ENCODE measurements at places on chromosomes 6 and 20.
A peak's percentile ranks its signal among the peaks of the same experiment; 100 is the strongest.

GRCh38 chr20:44495257-44495656 is 19.6 kb downstream of the TTPAL start:
- no peak for DNase-seq

GRCh38 chr6:23650676-23651075 is 475.3 kb upstream of the NRSN1 start:
- no peak for DNase-seq

- no peak for DNase-seq
These were observed 181.8 kb downstream of the TBXT start for GRCh38 chr6:165985806-165986299.

GRCh38 chr20:33688938-33689424 is 2.8 kb upstream of the E2F1 start:
- DNase-seq, result no peak

DNA sequence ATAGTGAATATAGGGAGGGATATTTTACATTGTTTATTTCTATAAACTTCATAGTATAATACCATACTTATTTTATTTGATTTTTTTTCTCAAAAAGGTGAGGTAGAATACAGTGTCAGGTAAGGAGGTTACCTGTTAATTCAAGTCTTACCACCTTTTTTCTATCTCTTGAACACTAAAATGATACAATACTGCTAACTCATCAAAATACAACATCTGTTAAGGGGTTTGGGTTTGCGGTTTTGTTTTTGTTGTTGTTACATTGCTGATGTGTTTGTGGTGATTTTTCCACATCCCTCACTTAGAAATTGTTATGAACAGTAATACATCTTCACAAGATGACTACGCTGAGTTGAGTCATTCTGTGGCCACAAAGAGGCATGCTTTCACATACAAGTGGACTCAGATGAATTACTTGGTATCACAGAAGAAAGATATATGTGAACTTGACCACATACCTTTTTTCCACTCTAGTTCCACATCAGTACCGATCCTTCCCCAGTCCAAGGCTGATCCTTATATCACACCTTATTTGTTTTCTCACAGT is 139.4 kb upstream of the ID4 start:
- DNase-seq, result no peak

DNA sequence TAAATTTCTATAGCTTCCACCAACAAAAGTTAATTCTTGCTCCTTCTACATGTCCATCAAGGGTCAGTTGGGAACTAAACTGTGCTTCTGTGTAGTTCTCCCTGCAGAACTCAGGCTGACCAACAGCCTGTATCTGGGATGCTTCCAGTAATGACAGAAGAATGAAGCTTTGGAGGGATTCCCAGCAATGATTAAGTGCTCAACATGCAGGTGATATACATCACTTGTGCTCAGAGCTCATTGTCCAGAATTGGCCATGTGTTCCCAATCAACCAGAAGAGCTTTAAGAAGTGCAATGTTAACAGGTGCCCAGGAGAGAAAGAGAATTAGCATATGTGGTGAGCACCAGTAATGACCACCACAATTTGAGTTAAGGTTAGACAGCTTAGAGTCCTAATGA is 37.4 kb upstream of the SNRPB2 start:
- DNase-seq, result no peak

DNA sequence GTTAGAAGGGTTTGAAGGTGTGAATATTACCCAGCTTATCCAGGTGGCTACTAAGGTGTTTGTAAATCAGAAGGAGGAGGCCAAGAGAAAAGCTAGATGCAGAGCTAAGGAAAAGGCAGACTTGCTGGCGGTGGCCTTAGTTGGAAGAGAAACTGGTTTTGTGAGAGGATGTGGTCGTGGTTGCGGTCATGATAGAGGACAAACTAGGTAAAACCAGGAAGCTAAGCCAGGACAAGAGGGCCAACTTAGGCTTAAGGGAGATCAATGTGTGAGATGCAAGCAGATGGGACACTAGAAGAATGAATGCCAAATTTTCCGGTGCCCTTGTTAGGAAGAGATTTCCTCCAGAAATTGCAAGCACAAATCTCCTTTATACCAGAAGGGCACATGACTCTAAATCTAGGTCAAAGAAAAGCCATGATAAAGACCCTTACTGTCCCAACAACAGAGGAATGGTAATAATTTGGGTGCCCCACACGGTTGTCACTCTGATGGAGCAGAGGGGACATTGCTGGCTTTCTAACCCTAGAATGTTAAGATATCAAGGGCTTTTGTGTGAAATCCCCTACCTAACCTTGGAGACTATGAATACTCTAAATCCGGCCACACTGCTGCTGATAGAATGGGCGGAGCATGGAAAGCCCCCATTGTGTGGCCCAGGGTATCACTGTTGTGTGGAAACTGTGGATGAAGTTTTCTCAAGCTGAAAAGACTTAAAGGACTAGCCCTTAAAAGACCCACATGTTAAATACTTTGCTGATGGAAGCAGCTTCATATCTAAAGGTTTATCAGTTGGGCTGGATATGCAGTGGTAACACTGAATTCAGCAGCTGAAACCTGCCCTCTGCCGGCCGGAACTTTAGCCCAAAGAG is 7.8 kb downstream of the IL22RA2 start:
- peak; percentile 15 for DNase-seq

DNA sequence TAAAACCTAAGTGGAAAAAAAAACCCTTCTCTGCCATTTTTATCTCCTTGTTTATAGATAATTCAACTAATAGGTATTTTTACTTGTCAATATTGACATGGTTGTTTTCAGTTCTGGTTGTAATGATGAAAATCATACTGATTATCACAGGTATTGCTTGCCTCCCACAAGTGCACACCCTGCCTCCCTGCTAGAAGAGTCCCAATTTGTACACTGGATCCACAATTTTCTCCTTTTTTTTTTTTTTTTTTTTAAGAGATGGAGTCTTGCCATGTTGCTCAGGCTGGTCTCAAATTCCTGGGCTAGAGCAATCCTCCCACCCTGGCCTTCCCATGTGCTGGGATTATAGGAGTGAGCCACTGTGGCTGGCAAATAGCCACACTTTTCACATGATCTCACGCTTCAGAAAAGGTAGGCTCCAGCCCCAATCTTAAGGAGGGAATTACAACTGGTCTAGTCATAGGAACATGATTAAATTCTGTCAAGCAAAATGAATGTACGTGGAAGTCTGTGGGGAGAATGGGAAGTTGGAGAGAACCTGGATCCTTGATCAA is 12.3 kb downstream of the DYNLT2 start:
- no peak for DNase-seq

DNA sequence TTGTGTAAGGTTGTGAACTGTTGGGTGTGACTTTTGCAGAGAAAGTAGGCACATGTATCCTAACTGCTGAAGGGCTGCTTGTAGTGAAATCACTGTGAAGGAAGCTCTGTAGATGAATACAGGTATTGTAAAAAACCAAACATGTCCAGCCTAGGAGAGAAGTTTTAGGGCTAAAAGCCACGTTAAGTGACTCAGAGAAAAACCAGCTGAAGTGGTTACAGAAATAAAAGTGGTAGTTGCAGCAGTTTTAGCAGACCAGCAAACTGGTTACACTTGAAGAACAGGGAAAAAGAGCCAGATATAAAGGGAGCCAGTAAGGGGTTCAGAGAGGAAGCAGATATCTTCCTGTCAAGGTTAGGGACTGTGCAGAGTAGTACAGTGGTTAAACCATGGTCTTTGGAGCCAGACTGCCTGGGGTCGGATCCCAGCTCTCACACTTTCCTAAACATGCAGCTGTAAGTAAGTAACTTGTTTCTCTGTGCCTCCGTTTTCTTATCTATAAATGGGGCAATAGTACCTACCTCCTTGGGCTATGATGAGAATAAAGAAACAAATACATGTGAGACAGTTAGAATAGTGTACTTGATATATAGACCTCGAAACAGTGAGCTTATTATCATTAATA is 33.8 kb upstream of the RNF8 start:
- DNase-seq, result no peak

- DNase-seq, result peak; percentile 64
These were observed 2.9 kb downstream of the TNNC2 start for GRCh38 chr20:45823949-45824835.

DNA sequence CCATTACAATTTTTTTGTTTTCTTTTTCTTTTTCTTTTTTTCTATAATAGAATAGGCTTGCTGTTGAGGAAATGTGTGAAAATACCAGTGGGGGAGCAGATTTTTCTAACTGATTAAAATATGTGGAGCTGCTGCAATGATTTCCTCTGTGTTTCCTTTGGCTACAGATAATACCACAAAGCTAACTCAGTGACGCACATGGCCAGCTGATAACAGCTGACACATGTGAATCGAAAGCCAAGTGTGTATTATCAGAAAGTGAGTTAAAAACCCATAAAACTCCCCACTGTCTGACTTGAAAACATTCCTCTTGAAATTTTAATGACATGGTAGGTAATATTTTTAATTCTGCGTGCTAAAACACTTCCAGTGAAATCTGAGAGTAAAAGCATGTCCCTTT is 70.8 kb upstream of the AHI1 start:
- DNase-seq, result peak; percentile 56

- DNase-seq, result peak; percentile 95
These were observed 11.5 kb upstream of the SNHG17 start for GRCh38 chr20:38446441-38447209.

GRCh38 chr6:12232339-12232738 is 57.8 kb upstream of the EDN1 start:
- no peak for DNase-seq

DNA sequence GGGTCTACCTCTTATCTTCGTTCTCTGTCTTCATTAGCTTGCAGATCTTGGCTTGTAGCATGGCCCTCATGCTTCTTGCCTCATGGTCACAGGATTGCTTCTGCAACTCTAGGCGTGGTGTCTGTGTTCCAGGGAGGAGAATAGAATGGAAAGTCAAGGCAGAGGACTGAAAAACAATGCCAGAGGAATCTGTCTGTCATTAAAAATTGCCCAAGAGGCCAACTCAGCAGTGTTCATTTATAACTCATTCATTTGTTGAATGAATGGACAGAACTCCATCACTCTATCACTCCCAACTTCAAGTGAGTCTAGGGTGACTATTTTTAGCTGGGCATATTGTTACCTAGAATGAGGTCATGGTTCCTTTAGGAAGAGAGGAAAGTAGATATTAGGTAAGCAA is 179.6 kb downstream of the UST start:
- no peak for DNase-seq

- DNase-seq, result no peak
These were observed 52.7 kb downstream of the TXLNB start for GRCh38 chr6:139239064-139239463.

DNA sequence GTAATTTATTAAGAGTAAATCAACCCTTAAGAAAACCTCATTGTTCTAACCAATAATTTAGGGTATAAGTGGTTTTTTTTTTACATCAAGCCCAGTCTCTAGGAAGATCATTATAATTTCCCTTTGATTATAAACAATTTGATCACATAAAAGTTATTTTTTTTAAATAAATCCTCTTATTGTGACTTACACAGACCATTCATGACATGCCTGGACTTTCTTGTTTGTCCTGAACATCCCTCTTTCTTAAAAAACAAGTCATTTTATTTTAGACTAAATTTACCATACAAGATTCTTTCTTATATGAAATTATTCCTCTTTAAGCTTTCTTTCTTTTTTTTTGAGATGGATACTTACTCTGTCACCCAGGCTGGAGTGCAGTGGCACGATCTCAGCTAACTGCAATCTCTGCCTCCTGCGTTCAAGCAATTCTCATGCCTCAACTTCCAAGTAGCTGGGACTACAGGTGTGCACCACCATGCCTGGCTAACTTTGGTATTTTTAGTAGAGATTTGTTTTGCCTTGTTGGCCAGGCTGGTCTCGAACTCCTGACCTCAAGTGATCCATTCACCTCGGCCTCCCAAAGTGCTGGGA is 53.6 kb upstream of the AGPAT4 start:
- no peak for DNase-seq

- DNase-seq, result no peak
These were observed 94.0 kb downstream of the ADGRG6 start for GRCh38 chr6:142395768-142396231.

DNA sequence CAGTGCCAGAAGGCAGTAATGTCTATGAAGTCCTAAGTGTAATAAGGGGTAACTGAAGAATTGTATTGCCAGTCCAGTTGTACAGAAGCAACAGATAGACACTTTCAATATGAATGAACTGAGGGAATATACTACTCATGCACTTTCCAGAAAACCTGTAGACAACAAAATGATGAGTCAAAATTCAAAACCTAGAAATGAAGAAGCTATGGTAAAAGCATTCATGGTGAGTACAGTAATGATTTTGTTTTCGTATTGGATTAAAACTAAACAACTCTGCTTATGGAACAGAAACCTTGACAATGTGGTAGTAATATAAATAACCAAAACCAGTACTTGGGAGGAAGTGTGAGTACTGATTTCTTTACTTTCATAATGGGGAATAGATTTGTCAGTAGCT is 35.0 kb downstream of the ARMC2 start:
- no peak for DNase-seq

GRCh38 chr6:6085928-6086668 is 79.4 kb upstream of the NRN1 start:
- no peak for DNase-seq

DNA sequence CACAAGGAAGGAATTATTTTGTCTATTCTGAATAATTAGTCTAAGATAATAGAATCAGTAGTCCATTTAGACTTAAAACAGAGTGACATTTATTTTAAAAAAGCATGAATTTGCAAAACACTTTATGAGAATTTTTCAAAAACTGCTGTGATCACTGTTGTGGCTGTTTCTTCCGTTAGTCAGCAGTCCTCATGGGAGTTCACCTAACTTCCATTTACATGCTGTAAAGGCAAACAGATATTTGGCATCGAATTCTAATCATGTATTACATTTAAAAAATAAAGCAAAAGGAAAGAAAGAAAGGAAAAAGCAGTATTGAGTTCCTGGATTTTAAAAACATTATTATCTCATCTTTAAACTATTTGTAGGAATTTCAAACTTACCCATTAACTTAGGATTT is 111.8 kb downstream of the MTHFD1L start:
- DNase-seq, result no peak

DNA sequence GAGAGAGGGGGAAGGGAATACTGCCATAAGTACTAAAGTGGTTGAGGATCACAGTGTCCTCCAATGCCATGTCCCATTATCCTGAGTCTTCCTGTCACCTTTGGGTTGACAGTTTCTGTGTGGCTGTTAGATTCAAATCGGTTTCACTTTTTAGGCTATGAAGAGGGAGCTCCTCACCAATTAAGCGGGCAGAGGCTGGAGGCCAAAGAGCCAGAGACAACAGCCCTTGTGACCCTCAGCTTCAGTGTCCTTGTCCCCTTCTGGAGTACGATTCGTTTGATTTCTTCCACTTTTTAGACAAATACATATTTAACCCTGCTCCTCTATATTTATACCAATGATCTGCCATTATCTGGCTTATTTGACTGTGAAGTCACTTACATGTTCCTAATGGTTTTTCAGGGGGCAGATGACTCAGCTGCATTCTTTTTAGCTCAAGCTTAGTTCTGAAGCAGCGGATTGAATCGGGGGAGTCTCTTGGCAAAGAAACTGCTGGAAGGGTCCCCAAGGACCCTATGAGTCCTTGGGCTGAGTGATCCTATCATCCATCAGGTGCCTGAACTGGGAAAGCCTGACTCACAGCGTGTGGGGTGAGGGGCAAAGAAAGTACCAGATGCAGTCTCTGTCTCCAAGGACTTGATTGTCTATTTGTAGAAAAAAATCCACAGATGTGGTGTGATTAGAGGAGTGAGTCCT is 18.2 kb downstream of the FERMT1 start:
- DNase-seq, result no peak

All from CD8-positive, alpha-beta T cell (primary cell).